ENCODE measurements at places on chromosomes 7 and 10.

DNA sequence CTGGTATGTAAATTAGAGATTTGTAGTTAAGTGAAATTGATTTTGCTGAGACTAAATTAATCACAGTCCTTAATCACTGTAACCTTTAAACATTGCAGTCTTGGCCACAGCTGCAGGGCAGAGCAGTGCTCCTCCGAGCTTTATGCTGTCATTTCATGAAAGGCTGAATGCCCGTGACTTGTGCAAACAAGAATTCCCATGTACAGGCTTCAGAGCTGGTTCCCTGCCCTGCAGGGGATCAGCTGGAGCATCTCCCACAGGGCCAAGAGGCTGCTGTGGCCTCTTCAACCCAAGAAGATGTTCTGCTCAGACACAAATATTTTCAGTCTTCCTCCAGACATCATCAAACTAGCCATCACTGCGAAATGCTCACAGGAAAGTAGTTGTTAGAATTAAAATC lies 419.1 kb downstream of the AUTS2 start:
- no peak for DNase-seq

- no peak for DNase-seq
Observed at GRCh38 chr10:79246606-79247275, 100.5 kb upstream of the PPIF start.

GRCh38 chr7:133061357-133061756 lies 20.5 kb downstream of the CHCHD3 start:
- peak; percentile 26 for DNase-seq

DNA sequence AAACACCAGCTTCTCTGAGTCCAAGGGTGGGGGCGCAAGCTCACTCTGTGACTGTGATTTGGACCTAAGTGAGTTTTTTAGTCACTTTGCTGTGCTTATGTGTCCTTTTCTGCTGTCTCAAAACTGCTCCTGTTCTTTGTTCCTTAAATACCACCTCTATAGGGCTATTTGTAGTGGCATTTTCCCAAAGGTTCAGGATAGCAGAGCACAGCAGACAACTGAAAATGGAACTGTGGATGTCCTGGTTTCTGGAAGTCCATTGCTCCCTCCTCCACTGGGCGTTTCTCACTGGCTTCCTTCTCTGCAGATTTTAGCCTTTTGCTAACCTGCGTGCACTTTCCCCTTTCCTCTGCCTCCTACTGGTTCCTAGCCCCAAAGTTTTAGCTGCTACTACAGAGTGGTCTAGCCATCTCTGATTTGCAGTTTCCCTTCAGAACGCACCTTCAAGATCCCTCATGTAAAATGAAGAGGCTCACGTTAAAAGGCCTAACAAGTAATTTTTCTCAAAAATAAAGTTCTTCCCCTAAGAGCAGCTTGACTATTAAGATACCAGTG lies 25.6 kb downstream of the BLVRA start:
- DNase-seq, result no peak

DNA sequence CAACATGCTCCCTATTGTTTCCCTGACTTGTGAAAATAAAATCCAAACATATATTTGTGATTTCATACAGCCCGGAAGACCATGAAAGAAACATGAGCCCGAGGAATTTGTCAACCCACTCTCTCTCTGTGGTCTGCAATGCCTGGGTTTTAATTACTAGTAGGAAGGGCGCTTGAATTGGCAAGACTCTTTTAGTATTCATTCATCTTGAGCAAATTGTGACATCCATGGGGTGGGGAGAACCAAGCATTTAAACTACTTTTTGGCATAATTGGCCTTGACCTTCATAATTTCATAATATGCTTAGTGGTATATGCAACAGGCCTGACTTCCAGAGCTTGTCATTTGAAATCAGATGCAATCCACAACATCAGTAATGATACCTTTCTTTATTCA lies 142.4 kb upstream of the BMPER start:
- DNase-seq, result no peak

DNA sequence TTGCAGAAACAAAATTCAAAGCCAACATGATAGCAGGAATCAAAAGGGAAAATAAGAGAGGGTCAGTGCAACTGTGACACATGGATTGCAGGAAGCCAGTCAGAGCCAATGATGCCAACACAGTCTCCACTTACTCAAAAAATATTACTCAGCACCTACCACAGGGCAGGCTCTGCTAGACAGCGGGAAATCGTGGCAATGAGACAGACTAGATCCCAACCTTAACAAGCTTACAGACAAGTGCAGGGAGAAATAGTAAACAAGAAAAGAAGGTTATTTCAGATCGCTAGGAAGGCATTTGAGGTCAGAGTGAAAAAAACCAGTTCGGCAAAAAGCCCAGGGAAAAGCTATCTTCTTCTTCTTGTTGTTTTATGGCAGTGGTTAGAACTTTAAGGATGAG lies 45.2 kb upstream of the NPFFR1 start:
- DNase-seq, result no peak

GRCh38 chr10:71042699-71043098 lies 154.3 kb upstream of the PCBD1 start:
- no peak for DNase-seq

- DNase-seq, result no peak
Observed at GRCh38 chr7:91865511-91865910, 15.0 kb downstream of the MTERF1 start.

DNA sequence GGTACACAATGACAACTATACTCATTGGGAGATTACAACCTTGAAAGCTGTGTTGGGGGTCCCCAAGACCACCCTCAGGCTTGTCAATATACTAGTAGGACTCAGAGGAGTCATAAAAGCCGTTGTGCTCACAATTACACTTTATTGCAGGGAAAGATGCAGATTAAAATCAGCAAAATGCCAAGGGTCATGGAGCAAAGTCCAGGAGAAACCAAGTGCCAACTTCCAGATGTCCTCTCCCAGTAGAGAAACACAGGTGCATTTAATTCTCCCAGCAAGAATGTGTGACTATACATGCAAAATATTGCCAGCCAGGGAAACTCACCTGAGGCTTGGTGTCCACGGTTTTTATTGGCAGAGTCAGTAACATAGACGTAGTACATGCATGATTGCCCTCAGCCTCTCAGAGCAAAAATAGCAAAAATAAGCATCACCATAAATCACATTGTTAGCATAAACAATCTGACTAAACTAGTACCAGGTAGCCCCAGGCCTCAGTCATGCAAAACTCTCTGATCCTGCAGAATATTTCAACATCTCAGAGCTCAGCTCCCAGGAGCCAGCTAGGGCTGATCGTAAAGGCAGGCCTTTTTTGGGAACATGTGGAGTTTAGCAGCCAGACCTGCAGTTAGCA lies 50.7 kb downstream of the VIM start:
- no peak for DNase-seq

DNA sequence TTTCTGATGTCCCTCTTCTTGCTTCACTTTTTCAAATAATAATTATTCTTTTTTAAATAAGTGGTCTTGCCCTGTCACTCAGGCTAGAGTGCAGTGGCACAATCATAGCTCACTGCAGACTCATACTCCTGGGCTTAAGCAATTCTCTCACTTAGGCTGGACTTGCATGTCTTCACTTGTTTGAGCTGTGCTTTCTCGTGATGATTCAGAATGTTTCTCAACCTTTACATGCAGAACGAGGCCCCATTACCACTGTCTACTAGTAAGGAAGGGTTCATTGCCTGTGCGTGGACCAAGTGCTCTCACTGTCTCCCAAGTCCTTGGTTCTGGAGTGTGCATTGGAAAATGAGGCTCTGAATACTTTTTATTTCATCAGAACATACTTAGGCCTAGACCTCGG lies 468.6 kb upstream of the COBL start:
- no peak for DNase-seq

- no peak for DNase-seq
Observed at GRCh38 chr10:119222966-119223386, 15.6 kb downstream of the GRK5 start.

DNA sequence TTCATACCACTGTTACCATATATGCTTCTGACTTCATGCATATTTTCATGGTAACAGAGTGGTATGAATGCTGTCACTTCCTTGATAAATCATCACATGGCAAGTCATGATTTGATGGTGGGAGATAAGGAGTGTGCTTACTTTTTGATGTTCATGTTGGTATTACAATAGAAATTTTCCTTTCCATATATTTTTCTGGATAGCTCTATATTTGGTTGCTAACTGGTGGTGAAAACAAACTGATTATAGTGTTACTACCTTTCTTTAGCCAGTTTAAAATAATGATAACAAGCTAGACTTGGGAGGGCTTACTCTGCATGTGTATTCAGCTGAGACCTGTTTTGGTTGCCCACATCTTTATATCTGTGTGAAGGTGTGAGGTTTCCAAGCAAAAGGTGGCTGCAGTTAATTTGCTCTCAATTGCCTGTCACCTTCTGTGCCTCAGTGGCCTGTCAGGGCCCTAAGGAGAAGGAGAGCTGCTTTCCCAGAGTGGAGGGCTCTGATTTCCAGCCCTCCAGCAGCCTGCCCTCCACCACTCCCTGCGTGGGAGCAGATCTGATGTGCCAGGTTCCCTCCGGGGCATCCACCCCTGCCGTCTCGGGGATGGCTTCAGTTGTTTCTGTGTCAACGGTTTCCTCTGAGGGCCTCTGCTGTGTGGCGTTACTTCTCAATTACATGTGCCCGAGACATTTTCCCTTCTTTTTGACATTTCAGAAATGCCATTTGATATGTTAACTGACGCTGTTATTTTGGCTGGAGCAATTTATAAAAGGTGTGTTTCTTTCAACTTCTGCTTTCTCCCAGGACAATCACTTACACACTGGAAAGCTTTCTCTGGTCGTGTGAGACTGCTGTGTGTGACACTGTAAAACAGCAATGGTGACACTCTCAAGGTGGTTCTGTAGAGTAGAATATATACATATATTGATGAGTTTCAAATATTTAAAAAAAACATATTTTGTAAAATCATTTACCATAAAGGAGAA lies 107.7 kb upstream of the KLF6 start:
- no peak for DNase-seq

- no peak for DNase-seq
Observed at GRCh38 chr7:99672573-99672972, 7.2 kb downstream of the CYP3A5 start.

DNA sequence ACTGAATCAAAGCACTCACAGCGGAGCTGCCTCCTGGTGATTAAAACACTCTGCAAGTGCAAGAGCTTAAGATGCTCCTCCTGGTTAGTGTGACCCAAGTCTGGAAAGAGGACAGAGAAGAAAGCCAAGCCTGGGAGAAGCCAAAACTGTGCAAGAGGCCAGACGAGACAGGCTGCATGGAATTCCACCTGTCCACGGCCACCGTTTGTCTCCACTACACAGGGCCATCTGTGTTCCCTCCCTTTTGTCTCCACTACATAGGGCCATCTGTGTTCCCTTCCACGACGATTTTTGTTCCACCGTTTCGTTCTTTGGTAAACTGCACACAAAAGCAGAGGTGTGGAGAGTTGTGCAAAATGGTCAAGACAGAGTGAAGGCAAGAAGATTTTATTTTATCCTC lies 233.0 kb downstream of the DIP2C start:
- no peak for DNase-seq

All from NCI-H2081 (cell line).